8988T (cell line): ENCODE measurements at places on chromosomes 4 and X.

DNA sequence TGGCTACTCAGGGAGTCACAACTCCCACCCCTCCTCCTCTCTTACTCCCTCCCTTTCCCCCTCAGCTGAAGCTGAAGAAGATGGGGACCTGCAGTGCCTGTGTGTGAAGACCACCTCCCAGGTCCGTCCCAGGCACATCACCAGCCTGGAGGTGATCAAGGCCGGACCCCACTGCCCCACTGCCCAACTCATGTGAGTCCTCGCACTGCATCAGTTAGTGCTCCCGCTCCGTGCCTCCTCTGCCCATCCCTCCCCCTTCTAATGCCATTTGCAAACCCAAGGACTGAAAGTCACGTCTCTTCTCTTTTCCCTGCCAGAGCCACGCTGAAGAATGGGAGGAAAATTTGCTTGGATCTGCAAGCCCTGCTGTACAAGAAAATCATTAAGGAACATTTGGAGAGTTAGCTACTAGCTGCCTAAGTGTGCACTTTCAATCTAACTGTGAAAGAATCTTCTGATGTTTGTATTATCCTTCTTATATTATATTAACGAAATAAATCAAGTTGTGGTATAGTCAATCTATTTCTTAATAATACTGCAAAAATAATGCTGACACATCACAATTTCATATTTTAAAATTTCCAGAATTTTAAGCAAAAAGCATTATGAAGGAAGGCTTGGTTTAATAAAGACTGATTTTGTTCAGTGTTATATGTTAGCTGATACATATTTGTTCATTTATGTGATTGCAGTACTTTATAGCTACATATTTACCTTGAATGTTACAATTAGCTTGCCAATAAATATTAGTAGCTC lies 800 bp downstream of the PF4V1 start:
- DNase-seq, result no peak

- no peak for DNase-seq
These were observed 68.4 kb downstream of the ELF2 start for GRCh38 chr4:139108567-139109128.

DNA sequence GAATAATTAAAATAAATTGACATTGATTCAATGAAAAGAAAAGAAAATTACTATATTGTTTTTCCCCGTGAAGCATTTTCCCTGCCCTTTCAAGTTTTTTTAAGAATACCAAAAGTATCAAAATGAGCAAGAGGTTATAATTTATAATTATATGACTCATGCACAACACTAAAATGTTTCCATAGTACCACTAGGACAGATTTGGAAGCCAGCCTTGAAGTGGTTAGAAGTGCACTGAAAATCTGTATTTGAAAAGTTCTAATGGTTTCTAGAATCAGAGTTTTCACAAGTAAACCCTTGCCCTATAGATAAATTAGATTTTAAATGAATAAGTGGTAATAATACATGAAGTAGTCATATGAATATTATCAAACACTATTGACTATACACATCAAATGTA lies 140.9 kb downstream of the HNRNPD start:
- no peak for DNase-seq

- no peak for DNase-seq
These were observed 13.5 kb upstream of the SPP1 start for GRCh38 chr4:87961993-87962392.

DNA sequence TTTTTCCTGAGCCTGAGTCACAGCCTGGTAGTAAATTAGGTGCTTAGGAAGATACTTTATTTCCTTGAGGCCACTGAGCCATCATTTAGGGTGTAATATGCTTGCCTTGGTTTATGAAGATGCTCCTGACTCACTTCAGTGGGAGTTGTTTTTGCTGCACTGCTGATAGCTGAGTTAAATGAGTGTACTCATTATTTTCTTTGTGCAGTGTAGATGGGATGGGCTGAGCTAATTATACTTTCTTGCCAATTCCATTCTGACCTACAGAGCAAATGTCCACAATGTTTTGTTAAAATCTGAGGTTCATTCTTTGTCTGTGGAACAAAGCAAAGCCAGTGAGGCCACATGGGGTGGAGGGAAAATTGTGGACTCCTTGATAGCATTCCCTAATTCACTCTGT lies 60.0 kb downstream of the FGF13 start:
- no peak for DNase-seq

GRCh38 chrX:115948018-115948923 lies 222.3 kb upstream of the AGTR2 start:
- DNase-seq, result no peak

DNA sequence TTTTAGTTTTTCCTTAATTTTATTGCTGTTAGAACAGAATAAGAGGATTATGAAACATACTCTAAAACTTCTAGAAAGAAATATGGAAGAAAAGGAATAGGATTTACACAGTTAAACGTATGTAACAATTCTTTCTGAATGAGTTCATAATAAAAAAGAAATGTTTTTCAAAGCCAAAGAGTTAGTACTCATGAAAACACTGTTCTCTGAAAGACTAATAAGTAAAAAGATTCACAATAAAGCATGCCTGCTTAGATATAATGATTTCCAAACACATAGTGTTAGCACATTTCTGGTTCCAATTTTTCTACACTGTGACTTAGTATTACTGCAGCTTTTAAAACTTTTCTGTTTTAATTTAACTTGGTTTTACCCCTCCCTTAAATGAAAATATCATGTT lies 49.8 kb upstream of the PRSS48 start:
- no peak for DNase-seq

- DNase-seq, result no peak
These were observed 281.7 kb downstream of the UNC5C start for GRCh38 chr4:95267081-95267480.

GRCh38 chrX:18640686-18641085 lies 31.2 kb downstream of the RS1 start:
- no peak for DNase-seq

GRCh38 chr4:2832309-2832980 lies 11.2 kb upstream of the ADD1 start:
- no peak for DNase-seq

DNA sequence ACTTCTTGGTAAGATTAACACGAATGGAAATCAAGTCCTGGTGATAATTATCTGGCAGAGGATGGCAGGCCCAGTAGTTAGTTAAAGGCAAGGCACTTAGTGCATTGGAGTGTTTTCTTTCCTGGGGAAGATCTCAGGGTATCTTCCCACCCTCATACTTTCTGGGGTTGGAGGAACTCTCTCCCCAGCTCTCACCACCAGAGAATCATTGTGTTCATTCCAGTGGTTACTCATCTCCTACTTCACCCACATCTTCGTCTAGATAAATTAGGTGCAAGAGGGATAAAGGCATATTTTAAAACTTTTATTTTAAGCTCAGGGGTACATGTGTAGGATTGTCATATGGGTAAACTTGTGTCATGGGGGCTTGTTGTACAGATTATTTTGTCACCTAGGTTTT lies 67.5 kb upstream of the SH3RF1 start:
- no peak for DNase-seq

DNA sequence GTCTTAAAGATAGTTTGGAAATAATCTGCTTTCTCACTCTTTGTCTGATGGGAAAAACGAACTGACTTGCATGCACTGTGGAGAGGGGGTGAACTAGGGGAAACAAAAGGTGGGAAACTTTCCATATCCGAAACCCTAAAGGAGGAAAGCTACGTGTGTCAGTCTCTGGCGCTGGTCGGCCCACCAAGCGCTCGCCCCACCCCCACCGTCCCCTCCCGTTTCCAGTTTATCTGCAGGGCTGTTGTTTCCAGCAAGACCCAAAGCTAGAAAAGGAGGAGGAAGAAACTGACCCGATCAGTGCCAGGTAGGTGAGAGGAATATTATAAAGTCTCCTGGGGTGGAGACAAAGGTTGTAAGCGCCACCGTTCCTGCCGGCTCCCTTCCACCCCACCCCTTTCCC lies 552 bp downstream of the TCEAL9 start:
- DNase-seq, result no peak

- DNase-seq, result no peak
These were observed 25.4 kb upstream of the AFAP1 start for GRCh38 chr4:7964890-7965662.

DNA sequence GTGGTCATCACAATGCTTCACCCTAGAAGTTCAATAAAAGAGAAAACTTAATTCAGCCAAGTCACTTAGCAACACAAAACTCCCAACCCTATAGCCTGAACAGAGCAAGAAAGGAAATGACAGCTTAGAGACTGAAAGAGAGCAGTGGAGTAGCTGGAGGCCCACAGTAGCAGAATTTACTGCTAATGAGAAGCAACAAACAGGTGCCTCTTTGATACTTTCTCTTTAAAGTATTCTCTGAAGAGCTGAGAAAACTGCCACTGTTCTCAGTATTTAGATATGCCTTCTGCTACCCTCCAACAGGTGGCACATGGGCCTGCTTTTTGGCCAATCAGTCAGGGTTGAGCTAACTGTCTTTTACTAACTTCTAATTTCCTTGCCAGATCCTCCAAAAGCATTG lies 240.0 kb downstream of the GPC3 start:
- no peak for DNase-seq

DNA sequence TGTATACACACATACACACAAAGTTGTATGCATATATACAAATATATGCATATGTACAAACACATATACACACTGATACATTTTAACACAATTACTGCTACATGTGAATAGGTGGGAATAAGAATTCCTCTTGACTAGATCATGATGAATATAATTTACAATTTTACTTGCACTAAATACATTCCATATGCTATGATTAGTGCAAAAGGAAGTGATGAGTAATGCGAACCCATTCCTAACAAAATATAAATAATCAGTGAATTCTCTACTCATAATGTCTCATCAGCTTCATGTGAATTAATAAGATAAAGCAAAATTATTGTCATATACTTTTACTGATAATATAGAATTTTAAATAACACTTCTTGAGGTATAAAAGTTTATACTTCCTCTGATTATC lies 1077.3 kb upstream of the PCDH10 start:
- DNase-seq, result no peak

- no peak for DNase-seq
These were observed 78.3 kb downstream of the FHDC1 start for GRCh38 chr4:153014460-153014859.

DNA sequence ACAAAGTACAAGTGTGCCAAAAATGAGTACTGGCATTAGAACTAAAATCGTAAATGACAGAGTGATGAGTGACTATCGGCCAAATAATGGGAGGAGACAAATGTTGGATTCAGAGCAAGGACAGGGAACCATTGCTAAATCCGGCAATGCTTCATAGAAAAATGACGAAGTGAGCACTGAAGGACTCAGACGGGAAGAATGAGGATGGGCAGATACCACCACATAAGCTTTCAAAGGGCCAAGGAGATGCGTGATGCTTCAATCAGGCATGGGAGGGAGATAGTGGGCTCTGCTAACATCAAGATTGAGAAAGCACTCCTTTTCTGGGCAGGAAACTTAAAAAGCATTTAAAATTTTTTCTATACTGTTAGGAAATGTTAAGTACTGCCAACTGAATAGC lies 21.6 kb downstream of the RBBP7 start:
- no peak for DNase-seq

GRCh38 chrX:154800478-154801210 lies 4.6 kb downstream of the MPP1 start:
- no peak for DNase-seq
